ENCODE measurements at places on chromosomes 2 and 18.
A peak's percentile ranks its signal among the peaks of the same experiment; 100 is the strongest.

DNA sequence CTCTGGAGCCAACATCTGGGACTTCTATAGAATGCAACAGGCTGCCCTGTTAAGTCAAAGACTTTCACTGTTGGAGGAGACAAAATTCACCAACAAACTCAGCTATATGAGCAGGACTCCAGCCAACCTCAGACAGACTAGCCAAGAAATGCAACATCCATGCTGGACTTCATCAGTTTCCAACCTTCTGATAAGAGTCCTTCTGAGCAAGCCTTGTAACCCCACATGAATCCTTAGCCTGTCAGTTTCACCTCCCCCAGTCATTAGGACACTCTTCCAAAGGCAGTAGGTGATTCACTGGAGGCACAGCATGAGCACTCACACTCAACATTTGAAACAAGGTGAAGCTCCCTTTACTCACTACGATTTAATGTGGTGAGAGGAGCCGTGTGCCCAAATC, 5.8 kb downstream of the TBC1D8 start:
- DNase-seq: peak; percentile 81

- no peak for DNase-seq
Measured at GRCh38 chr2:215119847-215120246, 18.6 kb downstream of the ABCA12 start.

DNA sequence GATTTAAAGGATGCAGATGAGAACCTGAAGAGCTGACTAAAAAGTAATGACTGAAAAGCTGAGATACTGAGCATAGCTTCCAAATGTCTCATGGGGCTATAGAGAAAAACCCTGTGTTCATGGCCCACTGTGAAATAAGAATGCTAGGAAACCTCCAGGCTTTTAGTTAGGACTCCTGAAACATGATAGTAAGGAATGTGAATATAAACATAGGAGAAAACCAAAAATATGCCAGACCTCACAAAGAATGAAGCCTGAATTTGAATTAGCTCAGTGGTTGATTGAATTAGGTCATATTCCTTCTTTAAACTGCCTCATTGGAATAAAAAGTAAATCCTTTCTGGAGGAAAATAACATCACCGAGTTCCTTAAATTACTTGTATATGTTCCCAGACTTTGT, 194.5 kb upstream of the NXPH2 start:
- no peak for DNase-seq

DNA sequence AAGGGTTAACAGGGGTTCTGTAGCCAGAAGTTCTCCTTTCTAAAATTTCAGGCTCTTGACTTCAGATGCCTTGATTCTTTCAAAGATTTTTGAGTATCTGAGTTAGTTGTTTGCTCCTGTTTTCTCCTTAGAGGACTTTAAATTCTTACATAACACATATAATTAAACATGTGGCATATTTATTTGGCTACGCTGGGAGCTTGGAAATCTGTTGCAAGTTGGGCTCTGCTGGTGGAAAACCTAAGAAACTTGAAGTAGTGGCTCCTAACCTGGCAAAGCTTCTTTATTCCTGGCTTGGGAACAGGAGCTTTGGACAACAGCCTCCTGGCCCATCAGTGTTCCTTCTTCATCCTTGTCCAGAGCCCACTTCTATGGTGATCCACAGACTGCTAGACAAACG, 72.6 kb downstream of the VIT start:
- no peak for DNase-seq

DNA sequence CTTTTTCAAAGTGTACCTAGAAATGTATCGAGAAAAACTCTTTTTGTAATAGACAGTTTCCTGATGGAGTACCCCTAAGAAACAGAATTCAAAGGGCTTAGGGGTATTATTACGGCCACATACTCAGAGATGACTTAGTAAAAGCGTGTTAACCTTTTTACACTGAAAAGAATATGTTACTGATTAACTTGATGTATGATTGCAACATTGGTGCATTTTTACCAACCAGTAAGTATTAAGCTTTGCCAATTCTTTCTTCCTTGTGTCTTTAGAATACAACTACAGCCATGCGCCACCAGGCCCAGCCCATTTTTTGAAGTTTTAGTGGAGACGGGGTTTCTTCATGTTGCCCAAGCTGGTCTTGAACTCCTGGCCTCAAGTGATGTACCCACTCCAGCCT, 1997.0 kb upstream of the LRRTM1 start:
- no peak for DNase-seq

DNA sequence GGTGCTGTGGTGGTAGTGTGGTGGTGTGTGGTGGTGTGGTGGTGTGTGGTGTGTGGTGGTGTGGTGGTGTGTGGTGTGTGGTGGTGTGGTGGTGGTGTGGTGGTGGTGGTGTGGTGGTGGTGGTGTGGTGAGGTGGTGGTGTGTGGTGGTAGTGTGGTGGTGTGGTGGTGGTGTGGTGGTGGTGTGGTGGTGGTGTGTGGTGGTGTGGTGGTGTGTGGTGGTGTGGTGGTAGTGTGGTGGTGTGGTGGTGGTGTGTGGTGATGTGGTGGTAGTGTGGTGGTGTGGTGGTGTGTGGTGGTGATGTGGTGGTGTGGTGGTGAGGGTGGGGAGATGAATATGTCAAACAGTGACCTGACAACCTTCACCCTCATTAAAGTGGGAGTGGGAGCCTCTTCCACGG, 55.6 kb upstream of the DLGAP1 start:
- DNase-seq: no peak

GRCh38 chr18:23207191-23207955, 72.1 kb downstream of the CABLES1 start:
- peak; percentile 70 for DNase-seq

DNA sequence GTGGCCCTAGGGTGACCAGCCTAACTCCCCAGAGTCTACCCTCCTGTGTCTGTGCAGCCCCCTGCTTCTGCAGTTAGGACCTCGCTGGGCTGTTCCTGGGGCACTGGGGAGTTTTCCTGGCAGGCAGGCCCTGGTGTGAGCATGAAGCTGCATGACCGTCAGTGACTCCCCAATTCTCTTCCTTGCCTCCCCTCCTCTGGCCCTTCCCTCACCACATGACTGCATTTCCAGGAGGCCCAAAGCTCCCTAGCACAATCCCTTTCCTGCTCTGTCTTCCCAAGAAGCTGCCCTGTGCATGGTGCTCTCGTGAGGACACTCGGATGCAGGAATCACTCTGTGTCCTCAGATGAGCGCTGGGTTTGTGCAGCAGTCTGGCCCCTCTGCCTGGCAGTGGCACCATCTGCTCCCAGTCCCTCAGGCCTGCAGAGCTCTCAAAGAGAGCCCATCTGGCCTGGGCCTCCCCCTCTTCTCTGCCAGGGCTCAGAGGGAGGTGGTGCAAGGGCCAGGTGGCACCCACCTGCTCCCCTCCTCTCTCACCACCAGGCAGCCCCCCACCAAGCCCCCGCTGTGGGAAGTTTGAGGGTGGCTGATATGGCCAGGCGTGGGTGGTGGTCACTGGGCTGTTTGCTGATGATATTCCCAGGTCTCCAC, 125.6 kb upstream of the HS6ST1 start:
- no peak for DNase-seq

- DNase-seq: peak; percentile 14
Measured at GRCh38 chr2:75729861-75730260, 19.1 kb upstream of the GCFC2 start.

GRCh38 chr2:33212151-33212550, 264.3 kb upstream of the RASGRP3 start:
- no peak for DNase-seq

- no peak for DNase-seq
Measured at GRCh38 chr2:239804161-239805042, 220.7 kb downstream of the NDUFA10 start.

GRCh38 chr2:143841935-143842334, 678.0 kb downstream of the ZEB2 start:
- peak; percentile 45 for DNase-seq

DNA sequence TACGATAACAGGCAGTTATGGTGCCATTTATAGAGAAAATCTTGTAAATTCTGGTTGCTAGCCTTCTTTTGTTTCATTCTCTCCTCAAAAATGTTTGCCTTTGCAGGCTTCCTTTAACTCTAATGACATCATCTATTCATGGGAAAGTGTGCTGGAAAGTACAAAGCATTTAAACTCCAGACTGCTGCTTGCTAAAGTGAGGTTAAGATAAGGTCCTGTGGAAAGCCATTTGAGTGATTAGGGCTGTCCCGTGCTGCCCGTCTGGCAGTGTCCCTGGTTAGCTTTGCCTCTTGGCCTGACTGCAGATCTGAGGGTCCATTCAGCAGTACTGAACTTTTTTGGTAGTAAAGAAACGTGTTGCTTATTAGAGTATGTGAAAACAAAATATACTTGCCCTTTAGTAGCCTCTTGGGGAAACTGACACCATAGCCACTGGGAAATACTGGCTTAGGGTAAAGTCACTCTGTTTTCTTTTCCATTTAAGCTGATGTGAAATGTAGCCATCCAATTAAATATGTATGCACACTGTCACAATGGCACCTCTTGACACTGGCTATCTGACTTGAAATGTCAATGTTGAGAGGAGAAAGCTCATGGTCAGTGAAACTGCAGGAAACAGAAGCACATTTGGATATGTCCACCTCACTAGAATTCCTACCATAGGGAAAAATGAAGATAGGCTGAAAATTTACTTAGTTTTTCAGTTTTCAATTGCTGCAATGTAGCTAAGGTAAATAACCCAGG, 321.5 kb downstream of the SLC8A1 start:
- DNase-seq: peak; percentile 8

DNA sequence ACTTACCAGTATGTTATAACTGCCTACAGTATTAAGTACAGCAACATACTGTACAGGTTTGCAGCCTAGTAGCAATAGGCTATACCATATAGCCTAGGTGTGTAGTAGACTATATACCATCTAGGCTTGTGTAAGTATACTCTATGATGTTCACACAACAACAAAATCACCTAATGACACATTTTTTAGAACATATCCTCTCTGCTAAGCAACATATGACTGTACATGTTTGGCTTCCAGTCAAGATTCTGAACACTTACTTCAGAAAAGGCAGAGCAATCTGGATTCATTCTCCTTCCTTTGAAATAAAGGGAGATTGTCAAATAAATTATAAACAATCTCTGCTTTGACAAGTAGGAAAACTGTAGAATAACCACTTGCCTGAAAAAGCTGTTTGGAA, 81.8 kb downstream of the EXOC6B start:
- DNase-seq: no peak

DNA sequence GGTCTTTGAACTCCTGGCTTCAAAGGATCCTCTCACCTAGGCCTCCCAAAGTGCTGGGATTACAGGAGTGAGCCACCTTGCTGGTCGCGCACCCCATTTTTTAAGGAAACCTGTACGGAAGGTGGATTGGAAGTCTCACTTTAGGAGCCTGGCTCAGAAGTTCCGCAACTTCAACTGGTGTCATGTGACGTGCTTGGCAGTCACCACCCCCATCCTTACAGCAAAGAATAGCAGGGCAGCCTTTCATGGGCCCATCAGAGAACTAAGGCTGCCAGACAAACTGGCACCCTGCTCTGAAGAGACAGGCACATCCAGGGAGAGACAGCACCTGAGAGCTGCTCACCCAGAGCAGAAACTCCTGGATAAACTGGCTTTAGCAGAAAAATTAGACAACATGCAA, 3.3 kb upstream of the SLC66A2 start:
- DNase-seq: no peak

GRCh38 chr2:109702250-109702985, 88.3 kb downstream of the SOWAHC start:
- no peak for DNase-seq

- no peak for DNase-seq
Measured at GRCh38 chr18:62989195-62989594, 273.9 kb downstream of the PHLPP1 start.

DNA sequence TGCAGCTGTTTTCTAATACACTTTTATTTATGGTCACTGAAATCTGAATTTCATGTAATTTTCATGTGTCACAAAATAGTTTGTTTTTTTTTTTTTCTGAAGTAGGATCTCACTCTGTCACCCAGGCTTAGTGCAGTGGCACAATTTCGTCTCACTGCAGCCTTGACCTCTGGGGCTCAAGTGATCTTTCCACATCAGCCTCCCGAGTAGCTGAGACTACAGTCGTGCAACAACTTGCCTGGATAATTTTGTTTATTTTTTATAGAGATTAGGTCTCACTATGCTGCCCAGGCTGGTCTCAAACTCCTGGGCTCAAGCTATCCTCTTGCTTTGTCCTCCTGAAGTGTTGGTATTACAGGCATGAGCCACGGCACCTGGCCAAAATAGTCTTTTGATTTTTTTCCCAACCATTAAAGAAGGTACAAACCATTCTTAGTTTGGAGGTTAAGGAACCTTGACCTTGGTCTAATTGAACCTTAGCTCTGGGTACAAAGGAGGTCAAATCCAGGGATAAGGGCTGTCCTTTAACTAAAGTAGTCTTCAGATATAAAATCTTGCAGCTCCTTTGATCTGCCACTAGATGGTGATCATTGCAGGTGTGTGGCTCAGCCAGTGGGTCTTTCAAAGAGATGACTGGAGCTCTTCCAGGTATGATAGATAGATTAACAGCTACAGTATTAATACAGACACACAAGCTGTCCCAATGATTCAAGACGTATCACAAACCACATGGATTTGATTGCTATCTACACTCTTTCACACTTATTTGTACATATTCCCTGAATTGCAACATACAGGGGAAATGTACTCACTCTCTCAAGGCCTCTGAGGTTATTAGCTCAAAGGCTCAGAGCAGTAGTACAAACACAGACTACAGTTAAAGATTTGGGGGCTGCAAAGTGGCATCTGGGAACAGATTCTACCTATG, 4.7 kb upstream of the KRCC1 start:
- peak; percentile 59 for DNase-seq

DNA sequence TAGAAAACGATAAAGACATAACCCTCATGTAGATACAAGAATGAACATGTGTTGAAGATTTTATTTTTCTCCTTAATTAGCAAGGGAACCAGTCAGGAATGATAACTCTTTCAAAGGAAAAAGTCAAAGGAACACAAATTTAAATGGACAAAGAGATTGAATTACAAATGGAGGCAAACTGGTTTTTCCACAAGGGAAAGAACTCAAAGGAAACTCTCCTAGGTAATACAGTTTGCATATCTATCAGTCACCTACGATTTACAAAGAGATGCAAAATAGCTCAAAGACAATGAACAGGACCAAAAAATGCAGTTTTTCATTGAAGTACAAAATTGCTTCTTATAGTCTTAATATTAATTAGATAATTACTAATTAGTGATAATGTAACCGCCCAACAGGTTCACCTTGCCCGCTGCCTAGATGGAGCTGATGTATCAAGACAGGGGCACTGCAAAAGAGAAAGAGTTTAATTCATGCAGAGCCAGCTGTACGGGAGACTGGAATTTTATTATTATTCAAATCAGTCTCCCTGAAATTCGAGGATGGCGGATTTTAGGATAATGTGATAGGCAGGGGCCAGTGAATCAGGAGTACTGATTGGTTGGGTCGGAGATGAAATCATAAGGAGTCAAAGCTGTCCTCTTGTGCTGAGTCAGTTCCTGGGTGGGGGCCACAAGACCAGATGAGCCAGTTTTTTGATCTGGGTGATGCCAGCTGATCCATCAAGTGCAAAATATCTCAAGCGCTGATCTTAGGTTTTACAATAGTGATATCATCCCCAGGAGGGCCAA, 151.0 kb downstream of the TMEM17 start:
- peak; percentile 63 for DNase-seq

- no peak for DNase-seq
Measured at GRCh38 chr18:37222354-37222998, 343.1 kb downstream of the CELF4 start.

Data from mesendoderm (in vitro differentiated cells).